ENCODE measurements at places on chromosomes 12 and 14.

DNA sequence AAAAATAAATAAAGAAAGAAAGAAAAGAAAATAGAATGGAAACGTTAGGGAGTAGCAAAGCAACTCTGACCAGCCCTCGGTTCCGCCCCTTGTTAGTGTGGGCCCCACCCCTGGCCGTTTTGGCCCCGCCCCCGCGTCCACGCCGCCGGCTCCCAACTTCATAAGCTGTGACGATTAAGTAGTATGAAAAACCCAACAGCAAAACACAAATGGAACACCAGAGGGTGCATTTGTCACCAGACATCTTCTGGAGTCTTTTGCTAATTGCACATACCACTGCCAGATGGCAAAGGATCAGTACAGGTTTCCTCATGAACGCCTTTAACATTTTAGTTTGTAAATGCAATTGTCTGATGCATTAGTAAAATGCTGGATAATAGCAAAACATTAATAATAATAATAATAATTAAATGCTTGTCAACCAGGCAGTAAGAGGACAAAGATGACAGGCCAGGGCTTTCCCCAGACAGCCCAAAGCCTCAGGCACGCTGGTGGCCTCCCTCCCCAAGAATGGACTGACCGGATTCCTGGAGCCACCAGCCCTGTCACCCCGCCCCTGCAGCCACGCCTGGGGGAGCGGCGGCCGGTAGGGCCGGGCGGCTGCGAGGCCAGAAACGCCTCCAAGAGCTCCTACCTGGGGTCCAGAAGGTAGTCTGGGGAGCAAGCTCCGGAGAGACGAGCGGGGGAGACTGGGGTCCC is 23.6 kb downstream of the HSP90AA1 start:
- peak; percentile 92 for ATAC-seq

- ATAC-seq = no peak
These were observed 1257.6 kb upstream of the FLRT2 start for GRCh38 chr14:84272290-84272721.

DNA sequence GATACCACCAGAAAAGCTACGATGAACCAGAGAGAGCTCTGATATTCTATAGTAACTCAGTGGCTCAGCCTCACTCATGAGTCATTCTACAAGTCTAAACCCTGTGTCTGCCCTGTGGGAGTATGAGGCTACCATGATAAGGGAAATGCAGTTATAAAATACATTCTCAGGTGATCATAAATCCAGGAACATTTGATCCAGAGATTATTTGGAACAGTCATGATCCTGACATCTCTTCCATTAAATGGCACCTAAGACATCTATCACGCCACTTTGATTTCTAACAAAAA is 202.6 kb upstream of the RASSF8 start:
- ATAC-seq = no peak

- ATAC-seq = peak; percentile 11
These were observed 3.4 kb downstream of the GPR84 start for GRCh38 chr12:54360717-54361456.

- ATAC-seq = no peak
These were observed 6.5 kb upstream of the CIPC start for GRCh38 chr14:77091518-77091917.

- ATAC-seq = no peak
These were observed 58.1 kb downstream of the CPNE8 start for GRCh38 chr12:38847247-38847646.

GRCh38 chr14:95503365-95504134 is 12.9 kb downstream of the SYNE3 start:
- ATAC-seq = no peak

DNA sequence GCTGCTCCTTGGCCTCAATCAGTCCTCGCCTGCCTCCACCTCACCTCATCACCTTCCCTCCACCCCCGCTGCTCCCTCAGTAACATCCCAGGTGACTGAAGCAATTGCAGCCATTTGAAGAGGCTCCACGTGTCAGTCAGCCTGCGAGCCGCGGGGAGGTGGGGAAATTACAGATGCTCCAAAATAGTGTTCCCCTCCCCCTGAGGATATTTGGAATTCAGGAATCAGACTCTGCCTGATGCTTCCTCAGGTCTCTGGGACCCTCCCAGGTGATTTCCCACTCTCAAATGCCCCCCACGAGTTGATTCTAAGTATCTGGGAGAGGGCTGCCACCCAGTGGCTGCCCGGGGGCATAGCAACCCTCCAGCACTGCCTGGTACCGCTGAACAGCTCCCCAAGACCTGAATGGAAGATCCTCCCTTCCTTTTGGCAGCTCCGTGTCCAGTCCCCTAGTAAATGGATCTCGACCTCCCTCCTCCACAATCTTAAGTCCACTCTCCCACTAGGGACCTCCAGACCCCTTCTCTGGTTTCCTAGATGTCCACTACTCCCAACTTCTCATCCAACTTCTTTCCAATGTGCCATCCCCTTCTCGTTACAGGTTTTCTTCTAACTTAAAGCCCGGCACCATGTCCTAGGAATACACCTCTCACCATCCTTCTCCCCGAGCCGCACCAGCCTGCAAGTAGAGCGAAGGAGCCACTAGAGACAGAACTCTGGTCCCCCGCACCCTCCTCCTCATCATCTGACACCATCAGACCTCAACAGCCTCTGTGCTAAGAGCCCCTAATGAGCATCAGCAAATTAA is 1.4 kb upstream of the ASIC1 start:
- peak; percentile 3 for ATAC-seq

DNA sequence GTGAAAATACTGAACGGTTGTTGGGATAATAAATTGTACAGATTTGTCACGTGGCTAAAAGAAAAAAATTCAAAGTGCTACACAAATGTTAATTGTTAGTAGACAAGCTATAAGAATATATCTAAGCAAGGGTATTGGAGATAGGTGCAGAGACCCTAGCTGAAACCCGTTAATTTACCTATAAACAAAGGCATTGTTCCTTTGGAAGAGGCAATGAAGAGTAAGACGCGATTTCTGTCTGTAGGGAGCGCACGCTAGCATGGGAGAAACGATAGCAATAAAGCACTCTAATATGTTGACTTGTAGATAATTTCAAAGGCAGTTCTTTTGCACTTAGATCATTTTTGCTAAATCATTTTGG is 565 bp downstream of the CCDC77 start:
- ATAC-seq = no peak

DNA sequence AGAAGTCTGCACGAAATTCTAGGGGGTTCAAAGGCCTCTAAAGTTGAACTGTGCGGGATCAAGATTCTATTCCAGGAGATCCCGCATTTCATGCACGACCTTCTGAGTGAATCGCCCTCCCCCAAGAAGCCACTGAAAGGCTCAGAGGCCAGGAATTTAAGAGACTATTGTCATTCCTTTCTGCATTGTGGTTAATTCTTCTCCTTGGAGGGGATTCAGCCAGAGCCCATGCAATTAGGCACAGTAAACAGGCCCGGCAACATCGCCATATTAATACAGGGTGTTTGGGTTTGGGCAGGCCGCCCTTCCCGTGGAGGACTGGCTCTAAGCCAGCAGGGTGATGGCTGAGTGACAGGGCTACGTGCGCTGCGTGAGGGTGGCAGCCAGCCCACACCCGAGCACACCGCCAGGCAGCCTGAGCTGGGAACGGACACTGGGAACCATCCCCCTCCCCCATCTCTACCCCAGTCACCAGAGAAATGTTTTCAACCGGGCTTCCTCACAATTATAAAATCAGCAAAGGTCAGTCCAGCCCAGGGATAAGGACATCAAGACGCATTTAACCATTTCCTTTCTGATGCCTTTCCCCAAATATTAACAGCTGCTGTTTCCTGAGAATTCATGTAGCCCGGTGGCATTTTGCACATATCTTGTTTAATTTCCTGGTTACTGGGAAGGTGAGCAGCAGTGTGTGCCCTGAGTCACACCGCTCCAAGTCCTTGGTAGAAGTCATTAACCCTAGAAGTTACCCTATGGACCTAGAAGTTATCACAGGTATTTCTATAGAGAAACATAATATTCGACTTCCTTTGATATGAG is 12.5 kb downstream of the EGLN3 start:
- ATAC-seq = peak; percentile 99

DNA sequence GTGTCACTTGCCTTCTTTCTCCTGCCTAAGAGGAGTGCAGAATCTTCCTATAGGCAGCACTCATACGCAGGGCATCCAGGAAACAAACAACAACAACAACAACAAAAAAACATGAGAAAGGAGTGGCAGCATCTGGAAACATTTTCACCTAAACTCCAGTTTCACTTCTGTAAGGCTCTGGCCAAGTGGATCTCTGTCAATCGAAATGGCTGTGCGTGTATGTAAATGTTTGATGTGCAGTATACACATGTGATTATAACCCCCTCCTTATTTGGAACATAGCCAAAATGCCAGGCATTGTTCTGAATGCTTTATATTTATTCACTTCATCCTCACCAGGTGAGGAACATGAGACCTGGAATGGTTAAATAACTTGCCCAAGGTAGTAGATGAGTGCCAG is 76.8 kb downstream of the COX16 start:
- ATAC-seq = no peak

GRCh38 chr12:93060666-93061472 is 131.8 kb upstream of the EEA1 start:
- ATAC-seq = peak; percentile 74

GRCh38 chr12:9721394-9722092 is 11.4 kb downstream of the CLECL1 start:
- no peak for ATAC-seq

DNA sequence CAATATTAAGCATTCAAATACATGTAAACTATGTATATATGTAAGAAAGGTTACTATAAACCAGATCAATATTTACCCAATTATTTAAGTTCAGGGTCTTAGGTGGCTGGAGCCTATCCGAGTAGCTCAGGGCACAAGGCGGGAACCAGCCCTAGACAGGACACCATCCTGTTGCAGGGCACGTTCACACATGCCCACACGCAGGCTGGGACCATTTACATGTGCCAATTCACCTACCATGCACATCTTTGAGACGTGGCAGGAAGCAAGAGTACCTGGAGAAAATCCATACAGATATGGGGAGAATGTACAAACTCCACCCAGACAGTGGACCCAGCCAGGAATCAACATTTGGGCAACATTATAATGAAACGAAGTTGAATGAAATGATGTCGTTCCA is 263.0 kb upstream of the E2F7 start:
- ATAC-seq = no peak

DNA sequence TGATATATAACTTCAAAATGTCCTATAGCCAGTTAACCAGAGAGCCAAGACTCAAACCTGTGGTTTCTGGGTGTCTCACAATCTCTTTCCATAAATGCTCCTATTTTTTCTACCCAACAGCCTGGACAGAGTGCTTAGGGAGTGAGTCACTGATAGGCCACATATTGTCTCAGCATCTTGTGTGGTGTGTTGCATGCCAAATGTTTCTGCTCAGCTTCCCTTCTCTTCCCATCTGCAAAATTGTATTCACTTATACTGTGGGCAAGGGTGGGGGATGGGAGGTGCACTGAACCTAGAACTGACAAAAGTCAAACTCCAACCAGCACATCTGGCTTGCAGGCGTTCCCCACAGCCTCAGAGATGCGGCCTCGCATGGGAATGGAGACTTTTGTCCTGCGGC is 123.3 kb downstream of the KCNA5 start:
- peak; percentile 51 for ATAC-seq

- no peak for ATAC-seq
These were observed 19.1 kb downstream of the TPCN1 start for GRCh38 chr12:113240395-113240794.

- no peak for ATAC-seq
These were observed 141.9 kb downstream of the DPF3 start for GRCh38 chr14:72752034-72752412.

GRCh38 chr14:100049220-100049619 is 16.0 kb upstream of the EVL start:
- peak; percentile 74 for ATAC-seq

DNA sequence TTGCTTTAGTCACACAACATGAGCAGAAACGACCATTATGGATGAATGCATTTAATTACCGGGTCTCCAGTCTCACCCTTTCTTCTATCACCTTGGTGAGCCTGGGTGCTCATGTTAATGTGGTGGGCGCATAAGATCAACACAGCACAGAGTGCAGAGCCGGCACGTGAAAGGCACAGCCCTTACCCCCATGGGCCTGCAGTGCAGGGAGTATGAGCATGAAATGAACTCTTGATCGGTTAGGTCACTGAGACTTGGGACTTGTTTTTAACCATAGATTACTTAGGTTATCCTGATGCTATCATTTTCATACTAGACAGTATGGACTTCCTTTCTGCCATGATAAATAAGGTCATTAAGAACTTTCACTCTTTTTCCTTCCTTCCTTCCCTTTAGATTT is 156.8 kb downstream of the CRADD start:
- ATAC-seq = no peak

DNA sequence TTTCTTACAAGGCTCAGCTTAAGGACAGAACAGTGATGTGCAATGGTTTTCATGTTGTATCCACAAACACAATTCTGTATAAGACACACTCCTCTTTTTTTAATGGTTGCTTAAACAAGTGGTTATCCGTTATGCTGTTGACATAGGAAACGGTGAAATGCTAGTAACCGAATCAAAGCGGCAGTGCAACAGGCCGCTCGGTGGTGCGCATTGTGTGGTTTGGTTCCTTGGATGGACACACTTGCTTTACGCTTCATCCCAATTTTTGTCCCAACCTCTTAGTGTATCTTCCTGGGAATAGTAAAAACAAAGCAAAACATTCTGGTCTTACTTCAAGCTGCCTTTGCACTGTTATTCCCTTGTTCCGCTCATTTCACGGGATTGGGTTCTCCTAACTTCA is 650 bp upstream of the PTGER2 start:
- ATAC-seq = no peak

DNA sequence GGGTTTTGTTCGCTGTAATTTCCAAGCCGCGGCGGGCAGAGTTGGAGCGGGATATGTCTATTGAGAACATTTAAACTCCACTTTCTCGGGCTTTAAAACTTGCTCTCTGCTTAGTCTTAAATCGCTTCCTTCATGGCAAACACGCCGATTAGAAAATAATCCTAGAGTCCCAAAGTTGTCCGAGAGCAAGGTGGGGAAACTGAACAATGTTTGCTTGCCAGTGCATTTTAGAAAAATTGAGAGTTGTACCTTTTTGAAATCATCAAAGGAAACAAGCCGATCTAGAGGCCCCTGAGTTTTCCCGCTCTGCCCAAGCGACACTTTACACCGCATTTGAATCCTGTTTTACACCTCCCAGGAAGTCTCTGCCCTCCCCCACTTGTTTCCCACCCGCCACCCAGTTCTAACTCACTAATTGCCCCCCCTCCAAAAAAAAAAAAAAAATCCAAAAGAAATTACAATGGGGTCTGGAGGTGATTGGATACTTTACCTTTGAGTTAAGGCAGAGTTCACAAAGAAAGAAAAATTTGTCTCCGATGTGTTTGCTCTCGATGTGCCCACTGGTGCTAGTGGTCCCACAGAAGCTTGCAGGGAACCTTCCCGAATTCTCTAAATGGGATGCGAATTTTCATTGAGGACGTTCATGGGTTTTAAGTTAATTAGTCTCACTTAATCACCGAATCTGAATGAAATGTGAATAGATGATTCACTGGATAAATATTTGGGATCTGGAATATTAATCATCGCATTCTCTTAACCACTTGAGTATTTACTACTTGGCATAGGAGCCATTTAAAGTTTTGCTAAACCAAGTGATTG is 2.3 kb downstream of the HMGA2 start:
- no peak for ATAC-seq

GRCh38 chr14:54123841-54124240 is 167.2 kb upstream of the BMP4 start:
- ATAC-seq = no peak

GRCh38 chr12:112524676-112525425 is 106.1 kb downstream of the PTPN11 start:
- no peak for ATAC-seq

All from motor neuron (in vitro differentiated cells).